NK-92 treated with Interleukin-12 subunit alpha and Interleukin-12 subunit beta, amount 100 ng/mL, for 24 hours (cell line): ENCODE measurements at places on chromosomes 1 and 21.

DNA sequence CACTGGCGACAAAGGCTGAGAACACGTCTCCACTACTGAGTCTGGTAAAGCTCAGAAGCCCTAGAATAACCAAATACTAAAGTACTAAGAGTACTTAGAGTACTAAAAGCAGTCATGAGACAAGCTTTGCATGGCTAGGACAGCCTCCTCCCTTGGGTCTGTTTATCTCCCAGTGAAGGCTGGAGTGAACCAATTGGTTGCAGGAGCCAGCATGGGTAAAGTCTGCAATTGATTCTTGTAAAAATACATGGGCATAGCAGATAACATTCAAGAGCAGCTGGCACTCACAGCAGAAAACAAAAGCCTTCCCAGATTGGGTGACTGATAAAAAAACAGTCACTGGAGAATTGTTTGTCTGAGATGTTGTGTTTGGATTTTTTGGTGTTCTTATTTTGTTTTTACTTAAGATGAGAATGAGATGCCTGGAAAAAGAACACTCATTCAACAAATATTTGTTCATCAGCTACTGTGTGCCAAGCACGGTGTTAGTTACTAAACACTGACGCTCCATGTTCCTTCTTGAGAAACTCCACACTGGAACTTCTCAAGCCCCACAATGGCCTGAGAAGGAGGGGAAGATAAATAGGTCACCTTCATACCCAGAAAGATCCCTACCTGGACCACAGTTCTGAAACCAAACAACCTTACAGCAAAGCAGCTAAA is 3.7 kb downstream of the IRF6 start:
- no peak for DNase-seq

DNA sequence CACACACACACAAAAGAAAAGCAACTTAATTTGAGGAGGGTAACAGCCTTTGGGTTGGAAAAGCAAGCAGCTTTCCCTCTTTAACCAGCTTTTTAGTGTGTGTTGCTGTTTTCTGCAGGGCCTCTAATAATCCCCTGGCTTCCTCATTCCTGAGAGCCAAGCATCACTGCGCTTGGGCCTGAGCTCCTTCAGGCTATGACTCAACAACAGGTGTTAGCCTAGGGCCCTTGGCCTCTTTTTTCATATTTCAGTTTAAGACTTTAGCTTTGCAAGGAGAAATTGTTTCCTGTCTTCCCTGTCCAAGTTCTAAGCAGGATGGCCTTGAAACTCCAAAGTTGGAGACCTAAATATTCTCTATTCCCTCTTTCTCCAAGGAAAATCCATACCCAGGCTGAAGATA is 26.2 kb upstream of the SNX27 start:
- no peak for DNase-seq

DNA sequence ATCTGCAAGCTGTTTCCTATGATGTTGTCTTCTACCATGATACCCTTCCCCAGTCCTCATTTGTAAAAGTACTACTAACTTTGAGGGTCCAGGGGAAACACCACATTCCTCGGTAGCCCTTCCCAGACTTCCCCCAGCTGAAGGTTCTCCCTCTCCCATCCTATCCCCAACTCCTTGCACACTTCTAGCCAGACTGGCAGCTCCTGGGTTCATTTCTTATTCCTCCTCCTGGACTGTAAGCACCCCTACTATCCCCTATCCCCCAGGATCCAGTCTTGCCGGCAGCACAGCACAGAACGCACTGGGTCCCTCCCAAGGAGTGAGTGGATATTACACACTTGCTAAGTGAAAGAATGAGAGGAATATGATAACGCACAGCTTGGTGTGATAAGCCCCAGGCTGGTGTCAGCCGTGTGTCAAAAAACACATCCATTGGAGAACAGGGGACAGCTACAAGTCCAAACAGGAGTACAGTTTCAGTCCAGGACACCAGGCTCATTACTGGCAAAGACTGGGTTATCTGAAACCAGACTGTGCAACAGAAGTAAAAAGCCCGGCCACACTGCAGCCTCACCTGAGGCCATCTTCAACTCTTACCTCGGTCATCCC is 100.2 kb downstream of the SSBP3 start:
- no peak for DNase-seq

DNA sequence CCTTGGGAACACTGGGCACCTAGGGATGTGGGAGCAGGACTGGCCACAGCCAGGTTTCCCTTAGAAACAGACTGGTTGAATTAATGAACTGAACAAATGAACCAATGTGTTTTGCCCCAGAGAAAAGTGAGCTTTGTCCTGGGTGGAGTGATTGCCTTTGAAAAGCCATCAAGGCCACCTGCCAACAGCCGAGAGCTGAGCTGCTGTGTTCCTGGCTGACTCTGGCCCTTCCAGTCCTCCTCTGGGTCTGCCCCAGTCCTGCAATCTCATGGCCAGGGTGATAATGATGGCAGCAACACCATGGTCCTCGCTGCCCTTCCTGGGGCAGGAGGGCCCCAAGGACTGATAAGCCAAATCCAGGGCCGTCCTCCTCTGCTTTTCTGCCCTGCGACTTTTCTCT is 18.2 kb upstream of the GJA9 start:
- DNase-seq: no peak

DNA sequence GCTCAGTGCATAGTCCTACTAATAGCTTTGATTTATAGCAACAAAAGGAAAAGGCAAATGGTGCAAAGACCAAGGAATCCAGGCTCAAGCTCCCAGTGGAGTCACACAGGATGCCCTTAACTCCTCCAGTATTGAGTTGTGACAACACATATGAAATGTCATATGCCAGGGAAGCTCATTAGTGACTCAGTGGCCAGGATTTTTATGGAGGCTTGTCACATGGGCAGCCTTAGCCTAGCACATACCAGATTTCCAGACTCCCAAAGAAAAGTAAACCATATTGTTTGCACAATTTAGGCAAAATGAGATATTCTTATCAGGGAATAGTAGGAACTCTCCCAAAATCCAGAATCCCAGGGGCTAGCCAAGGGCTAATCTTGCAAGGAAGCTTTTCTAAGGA is 129.2 kb downstream of the MAGI3 start:
- DNase-seq: no peak
